EH (cell line): ENCODE measurements at places on chromosomes 1 and 21.

- no peak for DNase-seq
Observed at GRCh38 chr1:212181015-212181882, 104.0 kb upstream of the PPP2R5A start.

DNA sequence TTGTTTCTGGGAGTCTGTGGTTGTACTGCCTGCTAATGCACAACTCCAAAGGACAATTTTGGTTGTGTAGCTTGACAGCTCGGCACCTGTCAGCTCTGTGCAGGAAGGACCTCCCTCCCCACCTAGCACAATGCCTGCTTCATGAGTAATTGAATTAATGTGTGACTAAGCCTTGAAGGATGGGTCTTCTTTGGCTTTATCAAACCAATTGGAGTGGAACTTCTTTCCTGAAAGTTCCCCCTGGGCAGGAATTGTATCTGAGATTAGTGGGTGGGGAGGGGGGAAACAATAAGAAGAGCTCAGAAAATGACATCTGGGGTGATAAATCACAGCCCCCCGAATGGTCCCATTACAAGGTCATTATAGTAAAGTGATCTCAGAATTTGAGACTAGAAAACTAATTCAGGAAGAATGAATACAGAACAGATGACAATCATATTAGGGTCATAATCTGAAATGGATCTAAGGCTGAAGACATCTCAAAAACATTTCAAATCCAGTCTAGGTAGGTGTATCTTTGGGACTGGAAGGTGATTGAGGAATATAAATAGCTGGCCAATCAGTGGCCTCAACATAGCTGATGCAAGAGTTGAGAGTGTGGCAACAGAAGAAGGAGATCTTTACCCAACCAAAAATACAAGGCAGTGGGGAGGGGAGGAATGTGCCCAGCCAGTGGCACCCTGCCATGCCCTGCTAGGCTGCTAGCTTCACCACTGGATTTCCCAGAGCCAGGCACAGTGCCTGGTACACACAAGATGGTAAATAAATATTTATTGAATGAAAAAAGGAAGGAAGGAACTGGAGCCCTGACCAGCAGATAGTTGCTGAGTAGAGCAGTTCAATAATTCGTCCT is 10.1 kb upstream of the SESN2 start:
- peak; percentile 83 for DNase-seq

DNA sequence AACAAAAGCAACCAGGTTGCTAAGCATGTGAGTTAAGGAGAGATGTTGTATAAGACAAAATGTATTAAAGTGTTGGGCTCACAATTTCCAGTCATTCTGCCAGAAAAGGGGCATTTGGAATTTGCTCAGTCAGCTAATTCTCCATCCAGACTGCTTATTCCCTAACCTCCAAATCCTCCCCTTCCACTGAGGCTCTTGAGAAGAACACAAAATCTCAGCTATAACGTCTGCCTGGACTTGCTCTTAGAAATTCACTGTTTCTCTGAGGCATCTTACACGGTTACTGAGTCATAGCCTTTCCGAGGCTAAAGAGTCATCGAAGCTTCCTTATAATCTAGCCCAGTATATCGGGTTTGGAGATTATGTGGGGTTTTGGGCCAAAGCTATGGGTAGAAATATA is 548.2 kb upstream of the ADGRL4 start:
- DNase-seq = no peak

GRCh38 chr1:99268021-99268420 is 3.7 kb downstream of the PLPPR4 start:
- peak; percentile 76 for DNase-seq

GRCh38 chr1:201593200-201593921 is 54.4 kb downstream of the NAV1 start:
- DNase-seq = peak; percentile 100
